Suppressor macrophage treated with lipopolysaccharide for 1 hour (primary cell): ENCODE measurements at places on chromosomes 7 and 10.

DNA sequence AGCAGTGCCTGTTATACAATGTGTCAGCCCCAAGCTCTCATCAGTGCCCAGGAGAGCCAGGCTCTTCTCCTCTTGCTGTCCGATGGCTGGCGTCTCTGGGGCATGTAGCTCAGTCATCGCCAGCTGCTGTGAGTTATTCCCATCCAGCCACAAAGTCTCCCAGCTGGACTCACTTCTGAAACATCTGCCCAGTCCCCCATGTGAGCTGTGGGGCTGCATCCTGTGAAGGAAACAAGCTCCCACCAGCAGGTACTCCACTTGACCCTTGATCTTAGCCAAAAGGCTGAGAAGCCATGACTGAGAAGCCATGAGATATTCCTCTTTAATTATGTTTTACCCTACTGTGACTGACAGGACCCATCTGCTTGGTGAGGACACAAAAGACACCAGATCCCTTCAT lies 212.7 kb upstream of the IGFBP3 start:
- no peak for DNase-seq

DNA sequence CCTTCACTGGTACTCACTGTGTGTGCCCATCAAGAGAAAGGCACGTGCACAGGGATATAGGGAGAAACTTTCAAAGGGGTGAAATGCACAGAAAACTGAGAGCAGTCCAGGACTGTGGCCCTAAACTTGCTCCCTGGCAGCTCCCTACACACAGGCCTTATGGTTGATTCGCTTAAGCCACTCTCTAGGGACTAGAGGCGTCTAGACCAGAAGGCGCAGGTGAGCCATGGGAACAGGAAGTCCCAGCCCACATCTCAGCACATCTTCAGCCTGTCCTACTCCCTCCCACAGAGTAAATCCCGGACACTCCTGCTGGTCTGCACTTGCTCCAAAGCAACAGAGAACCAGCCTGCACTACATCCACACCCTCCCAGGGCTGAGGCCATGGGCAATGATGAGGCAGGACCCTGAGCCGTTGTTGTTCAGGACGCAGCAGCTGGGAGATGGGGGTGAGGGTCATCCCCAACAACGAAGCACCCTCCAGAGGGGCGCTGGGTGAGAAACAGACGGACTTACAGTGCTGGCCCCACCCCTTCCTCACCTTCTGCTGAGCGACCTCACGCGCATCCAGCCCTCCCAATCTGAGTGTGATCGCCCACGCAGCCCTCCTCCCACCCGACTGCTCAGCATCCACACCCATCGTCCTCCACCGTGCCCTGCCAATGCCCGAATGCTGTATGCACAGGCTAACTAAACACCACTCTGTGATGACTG lies 109.3 kb downstream of the TNS3 start:
- DNase-seq, result no peak

- DNase-seq, result peak; percentile 51
Observed at GRCh38 chr10:119667562-119668328, 16.6 kb downstream of the BAG3 start.

GRCh38 chr10:60429084-60429849 lies 39.6 kb upstream of the ANK3 start:
- no peak for DNase-seq

- DNase-seq, result peak; percentile 24
Observed at GRCh38 chr7:69603351-69603750, 5.1 kb downstream of the AUTS2 start.

- DNase-seq, result no peak
Observed at GRCh38 chr7:66315192-66315591, 110.1 kb downstream of the TPST1 start.

DNA sequence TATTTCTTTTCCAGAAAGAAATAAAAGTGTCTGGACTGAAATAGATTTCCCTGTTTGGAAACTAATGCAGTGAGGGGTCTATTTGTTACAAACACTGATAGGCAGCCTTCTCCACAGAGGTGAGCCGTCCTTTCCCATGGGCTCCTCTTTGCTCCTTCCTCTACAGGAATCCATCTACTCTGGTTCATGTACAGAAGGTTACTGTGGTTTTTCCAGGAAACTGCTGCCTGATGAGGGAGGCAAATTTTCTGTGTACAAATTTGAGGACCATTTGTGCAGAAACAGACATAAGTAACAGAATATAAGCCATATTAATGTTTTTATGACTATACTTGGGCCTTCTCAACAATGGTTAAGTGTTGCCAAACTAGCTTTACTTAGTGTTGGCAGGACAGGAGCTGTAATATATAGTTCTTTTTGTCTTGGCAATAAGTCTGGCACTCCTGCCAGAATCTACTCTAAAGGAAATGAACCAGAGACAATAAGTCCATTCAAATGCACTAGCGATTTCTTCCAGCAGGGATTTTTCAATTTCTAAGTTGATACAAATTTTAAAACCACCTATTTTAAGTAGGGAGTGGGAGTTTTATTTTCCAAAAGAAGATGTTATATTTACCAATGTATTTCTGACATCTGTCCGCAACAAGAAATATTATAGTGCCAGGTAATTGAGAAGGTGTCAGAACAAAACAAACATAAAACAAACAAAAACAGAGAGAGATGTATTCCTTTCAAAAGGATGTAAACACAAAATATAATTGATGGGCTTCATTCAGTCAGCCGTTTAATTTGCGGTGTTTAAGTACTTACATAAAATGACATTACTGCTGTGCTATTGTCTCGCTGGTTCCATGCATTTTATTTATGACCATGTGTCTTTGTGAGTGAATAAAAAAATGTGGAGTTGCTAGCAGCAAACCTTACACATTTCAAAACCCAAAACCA lies 91.0 kb upstream of the NFE2L3 start:
- no peak for DNase-seq

GRCh38 chr7:148107443-148108127 lies 483.0 kb upstream of the C7orf33 start:
- no peak for DNase-seq

DNA sequence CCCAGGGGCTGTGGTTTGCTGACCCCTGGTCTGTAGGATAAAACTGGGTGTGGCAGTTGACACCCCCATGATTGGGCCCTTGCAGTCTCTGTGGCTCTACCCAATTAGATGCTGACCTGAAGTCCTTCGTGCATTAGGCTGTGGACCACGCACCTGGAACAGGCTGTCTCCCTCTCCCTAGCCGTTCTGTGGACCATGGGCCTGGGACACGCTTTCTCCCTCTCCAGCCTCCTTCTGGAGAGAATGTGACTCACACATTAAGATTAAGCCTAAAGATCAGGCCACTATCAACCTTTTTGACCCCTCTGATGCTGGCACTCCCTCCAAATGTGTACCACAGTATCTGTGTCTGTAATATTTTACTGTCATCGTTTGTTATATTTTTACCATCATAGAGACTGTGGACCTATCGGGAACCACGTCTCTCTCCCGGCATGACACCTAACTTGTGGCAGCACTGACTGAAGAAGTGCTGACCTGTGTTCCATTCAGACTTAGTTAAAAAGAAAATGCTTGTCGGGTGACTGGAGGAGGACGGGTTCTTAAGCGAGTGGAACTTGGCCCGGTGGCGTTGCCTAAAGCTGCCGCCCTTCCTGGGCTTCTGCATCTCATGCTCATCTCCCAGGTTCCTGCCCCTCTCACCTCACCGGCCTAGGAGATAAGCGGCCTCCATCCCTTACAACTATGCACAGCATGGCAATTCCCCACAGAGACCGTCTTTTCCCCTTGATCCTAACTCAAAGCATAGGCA lies 92.8 kb downstream of the WDR37 start:
- DNase-seq, result no peak

- no peak for DNase-seq
Observed at GRCh38 chr10:19964625-19965024, 148.4 kb downstream of the PLXDC2 start.

GRCh38 chr10:80274396-80275134 lies 14.9 kb downstream of the MAT1A start:
- no peak for DNase-seq

DNA sequence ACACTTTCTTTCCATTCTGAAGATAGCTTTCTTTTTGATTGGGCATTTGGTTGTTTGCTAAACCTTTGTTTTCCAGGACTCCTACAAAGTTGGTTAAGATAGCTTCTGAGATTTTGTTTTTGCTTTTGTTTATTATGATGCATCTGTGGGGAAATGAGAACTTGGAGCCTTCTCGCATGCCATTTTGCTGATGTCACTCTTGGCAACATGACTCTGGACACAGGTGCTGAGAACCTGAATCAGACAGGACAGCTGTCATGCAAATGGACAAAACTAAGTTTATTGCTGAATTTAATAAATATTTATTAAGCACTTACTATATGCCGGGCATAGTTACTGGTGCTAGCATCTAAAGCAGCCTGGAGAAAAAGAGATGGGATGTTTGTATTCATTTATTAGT lies 274.1 kb downstream of the ZEB1 start:
- no peak for DNase-seq

- no peak for DNase-seq
Observed at GRCh38 chr10:105514106-105514505, 873.0 kb downstream of the SORCS3 start.

DNA sequence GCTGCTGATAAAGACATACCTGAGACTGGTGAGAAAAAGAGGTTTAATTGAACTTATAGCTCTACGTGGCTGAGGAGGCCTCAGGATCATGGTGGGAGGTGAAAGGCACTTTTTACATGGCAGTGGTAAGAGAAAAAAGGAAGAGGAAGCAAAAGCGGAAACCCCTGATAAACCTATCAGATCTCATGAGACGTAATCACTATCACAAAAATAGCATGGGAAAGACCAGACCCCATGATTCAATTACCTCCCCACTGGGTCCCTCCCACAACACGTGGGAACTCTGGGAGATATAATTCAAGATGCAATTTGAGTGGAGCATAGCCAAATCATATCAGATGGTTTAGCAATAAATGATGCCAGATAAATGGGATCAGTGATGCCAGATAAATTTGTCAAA lies 892.0 kb upstream of the CELF2 start:
- peak; percentile 21 for DNase-seq

DNA sequence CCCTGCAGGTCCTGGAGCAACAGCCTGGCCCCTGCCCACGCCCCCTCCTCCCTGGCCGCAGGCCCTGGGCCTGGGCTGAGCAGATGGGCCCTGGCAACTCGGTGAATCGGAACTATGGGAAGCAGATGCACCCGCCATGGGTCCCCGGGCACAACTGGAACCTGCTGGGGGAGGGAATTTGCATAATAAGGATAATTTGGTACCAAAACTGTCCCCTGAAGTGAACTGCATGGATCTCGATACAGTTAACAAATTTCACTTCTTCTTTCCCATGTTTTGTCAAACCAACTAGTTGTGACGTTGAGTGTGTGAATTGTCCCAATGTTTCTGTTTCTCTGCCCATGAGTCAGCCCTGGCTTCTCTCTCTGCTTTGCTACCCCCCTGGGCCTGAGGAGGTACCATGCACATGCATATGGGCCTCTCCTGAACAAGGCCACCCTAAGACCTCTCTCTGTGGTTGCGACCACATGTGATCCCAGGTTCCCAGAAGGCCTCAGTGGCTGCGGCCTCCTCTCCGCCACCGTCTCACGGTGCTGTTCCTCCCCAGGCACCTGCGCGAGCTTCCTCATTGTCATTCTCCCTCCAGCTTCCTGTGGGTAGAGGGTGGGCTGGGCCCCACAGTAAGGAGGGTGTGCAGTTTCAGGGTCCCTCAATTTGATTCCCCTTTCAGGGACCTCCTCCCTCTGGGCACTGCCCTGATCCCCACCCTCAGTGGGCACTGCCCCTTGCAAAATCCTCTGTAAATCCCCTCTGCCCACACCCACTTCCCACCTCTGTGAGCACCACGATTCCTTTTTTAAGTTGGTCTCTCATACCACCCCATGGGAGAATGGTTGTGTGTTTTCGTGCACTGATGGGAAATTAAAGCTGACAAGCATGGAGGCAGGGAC lies 40.0 kb downstream of the FIGNL1 start:
- peak; percentile 90 for DNase-seq

- no peak for DNase-seq
Observed at GRCh38 chr7:89943525-89944050, 210.7 kb upstream of the STEAP1 start.

GRCh38 chr7:24939416-24939815 lies 40.6 kb downstream of the OSBPL3 start:
- DNase-seq, result peak; percentile 92

DNA sequence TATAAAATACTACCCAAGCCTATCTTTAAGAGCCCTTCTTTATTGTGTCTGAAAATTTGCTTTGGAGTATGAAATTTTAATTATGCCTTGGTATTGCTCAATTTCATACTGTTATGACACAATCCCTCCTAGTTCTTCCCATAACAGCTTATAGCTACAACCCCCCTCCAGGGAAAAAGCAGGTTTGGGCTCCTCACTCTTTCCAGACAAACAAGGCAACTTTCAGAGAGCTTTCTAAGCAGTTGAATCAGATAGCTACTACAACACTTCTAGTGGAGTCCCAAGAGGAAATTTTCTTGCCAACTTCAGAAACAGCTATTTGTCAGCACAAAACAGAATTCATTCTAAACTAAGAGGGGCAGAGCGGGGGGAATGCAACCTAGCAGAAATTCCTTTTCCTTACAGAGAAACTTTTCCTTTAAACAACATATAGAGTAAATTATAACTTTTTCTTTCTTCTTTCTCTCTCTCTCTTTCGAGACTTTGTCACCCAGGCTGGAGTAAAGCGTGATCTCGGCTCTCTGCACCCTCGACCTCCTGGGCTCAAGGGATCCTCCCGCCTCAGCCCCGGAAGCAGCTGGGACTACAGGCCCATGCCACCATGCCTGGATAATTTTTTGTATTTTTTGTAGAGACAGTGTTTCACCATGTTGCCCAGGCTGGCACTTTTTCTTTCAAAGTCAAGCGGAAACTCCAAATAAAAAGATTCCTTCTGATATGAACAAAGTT lies 26.0 kb upstream of the JMJD1C start:
- no peak for DNase-seq

GRCh38 chr10:103427866-103428265 lies 24.3 kb downstream of the CALHM2 start:
- DNase-seq, result no peak

- no peak for DNase-seq
Observed at GRCh38 chr7:100059251-100059739, 9.7 kb downstream of the ZSCAN21 start.

GRCh38 chr10:97648562-97649404 lies 8.3 kb downstream of the PI4K2A start:
- DNase-seq, result peak; percentile 95

DNA sequence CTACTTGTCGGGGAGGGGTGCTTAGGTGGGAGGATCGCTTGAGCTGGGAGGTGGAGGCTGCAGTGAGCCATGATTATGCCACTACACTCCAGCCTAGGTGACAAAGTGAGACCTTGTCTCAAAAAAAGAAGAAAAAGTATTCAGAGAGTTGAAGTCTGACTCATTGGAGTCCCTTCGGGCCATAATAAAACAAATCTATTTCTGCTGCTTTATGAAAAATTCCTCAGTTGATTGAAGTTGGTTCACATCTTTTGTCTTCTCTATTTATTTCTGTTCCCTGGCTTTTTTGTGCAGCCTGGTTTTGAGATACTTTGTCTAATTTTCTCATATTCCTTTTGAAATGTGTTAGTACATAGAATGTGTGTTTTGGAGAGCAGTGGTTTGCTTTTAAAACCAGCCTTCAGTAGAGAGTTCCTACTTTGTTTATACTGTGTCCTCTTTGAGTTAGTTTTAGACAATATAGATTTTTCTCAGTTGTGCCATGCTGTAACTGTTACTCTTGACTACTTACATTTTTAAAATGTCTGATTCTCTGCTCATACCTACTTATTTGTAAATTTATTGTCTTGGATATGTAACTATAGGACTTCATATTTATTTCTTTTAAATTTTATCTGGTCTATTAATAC lies 36.7 kb downstream of the LUC7L2 start:
- no peak for DNase-seq
